NCI-H2107 (cell line): ENCODE measurements at places on chromosomes 12 and 14.

DNA sequence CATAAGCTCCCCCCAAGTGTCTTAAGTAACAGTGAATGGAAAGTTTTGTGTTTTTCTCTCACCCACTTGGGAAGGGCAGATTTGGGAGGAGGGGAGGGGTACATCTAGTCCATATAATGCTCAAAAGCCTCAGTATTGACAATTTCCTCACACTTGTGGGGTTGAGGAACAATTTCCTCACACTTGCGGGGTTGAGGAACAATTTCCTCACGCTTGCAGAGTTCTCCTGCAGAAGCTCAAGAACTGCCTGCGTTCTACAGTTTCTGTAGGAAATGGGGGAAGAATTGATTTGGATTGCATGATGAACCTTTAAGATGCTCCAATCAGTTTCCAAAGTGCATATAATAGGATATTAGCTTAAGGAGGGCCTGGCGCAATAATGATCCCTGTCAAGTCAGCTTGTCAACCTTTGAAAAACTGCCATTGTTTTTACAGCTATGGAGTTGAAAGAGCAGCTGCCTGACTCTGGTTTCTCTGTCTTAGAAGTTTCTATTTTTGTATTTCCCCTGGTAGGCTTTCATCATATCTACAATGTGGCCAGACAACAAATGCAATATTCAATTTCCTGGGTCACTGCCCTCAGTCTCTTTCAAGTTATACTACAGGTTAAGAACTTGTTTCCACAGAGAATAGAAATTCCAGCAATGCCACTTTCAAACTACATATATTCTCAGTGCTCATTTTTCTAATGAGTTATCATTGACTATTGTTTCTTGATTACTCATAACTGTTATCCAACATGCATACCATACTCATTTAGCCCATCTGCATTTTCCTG is 66.5 kb downstream of the PLEKHG7 start:
- DNase-seq, result no peak

DNA sequence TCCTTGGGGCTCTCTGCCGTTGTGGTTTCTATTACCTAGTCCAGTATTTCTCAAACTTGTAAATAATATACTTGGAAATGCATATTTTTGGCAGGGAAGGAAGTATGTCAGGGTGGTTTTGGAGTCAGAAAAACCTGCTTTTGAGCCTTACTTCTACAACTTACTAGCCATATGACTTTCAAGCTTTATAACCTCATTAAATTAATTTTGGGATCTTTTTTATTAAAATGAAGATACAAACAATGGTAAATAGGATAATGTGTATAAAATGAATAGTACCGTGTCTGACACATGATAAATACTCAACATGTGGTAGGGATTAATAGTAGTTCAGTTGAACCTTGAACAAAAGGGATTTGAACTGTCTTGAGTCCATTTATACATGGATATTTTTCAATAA is 406.3 kb downstream of the ATP23 start:
- DNase-seq, result no peak

- DNase-seq, result no peak
Measured at GRCh38 chr14:81449114-81449513, 49.0 kb upstream of the STON2 start.

DNA sequence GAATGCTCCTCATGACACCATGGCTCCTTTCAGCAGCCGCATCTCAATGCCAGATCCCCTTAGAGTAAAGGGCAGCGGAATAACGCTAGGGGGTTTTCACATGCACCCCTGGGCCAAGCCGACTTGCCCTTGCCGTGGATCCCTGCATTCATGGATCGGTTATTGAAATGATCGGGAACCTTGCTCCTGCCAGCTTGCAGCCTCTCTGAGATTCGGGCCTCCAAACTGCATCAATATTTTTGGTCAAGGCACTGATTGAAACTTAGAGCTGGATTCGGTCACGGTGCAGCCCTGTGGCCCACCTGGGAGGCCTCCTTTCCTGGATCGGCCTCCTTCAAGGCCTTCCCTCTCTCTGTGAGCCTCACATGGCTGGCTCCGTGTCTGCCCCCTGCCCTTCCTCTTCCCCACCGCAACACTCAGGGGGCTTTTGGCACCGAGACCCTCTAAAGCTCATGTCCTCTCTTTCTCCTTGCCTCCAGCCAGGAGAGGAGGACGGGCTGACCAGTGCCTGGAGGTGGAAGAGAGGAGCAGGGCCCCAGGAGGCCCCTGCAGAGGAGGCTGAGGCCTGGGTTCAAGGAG is 1.8 kb downstream of the PTPN6 start:
- DNase-seq, result no peak

DNA sequence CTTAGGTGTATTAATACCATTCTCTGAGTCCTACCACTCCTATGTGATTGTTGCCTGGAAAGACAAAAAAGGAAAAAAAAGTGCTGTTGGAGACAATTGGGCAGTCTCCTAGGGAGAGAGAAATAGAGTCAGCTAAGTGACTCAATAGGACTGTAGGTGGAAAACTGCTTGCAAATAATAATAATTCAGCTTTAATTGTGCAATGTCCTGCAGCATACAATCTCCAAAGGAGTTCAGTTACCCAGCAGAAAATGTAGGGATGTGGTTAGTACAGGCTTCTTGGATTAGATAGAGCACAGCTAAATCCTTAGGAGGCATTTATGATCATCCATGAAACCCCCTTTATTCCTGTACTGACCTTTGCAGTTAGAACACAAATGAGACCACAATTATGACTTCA is 3.0 kb upstream of the SRSF9 start:
- DNase-seq, result no peak

DNA sequence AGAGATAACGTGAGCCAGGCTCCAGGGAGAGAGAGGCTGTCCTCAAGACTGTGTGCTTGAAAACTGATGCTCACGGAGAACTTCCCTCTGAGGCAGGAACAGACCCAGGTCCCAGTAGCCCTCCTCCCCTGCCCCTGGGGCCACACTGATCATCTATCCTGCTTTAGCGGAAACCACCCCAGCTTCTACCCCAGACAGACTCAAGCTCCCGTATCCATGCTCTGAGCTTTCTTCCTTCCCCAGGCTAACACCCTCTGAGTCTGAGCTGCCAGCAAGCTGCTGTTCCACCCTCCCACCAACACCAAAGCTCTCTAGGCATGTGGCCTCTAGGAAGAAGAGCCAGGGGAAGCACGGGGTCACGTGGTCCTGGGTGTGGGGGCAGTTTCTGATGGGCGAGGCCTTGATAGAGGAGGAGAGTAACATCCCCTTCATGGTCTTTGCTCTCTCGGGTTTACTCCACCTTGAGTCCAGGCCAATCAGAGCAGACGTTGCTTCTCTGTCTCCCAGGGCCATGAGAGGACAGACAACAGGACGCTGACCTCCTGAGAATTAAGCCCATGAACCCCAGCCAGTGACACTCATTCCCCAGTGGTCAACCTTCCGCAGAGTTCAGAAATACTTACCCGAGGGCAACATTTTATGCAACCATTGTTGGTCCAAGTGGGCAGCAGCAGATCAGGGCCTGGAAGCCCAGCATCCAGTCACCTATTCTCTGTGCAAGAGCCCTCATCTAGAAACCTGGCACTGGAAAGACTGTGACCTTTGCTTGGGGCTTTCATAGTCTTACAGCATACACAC is 1.4 kb downstream of the PCK2 start:
- DNase-seq, result no peak

DNA sequence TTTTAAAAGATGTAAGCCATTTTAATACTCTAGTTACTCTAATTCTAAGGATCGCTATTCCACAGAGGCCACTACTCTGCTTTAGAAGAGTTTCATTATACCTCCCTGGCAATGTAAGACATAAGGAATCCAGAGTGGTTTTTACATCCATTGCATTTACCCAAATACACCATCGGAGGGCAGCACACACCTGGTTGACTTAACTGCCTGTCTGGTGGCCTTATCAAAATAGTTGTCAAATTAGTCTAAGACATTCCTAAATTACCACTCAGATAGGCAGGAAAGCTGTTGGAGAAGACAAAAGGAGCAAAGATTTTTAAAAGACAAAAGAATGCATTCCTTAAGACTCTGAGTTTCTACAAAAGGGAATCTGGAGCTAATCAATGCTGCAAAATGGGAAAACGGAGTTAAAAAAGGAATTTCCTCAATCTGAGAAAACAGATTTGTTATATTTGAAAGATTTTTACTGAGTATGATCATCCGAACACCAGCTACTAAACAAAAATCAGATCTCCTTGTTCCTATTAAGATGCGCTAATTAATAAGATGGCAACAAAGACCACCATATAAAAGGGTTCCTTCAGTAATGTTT is 33.8 kb upstream of the FGD4 start:
- peak; percentile 50 for DNase-seq

GRCh38 chr12:89544681-89545184 is 18.9 kb upstream of the POC1B start:
- no peak for DNase-seq

- DNase-seq, result no peak
Measured at GRCh38 chr12:65810036-65810435, 14.2 kb upstream of the HMGA2 start.

- DNase-seq, result no peak
Measured at GRCh38 chr12:104850781-104851180, 107.3 kb downstream of the SLC41A2 start.

- DNase-seq, result no peak
Measured at GRCh38 chr14:105600939-105601359, 74.6 kb downstream of the TMEM121 start.

- DNase-seq, result no peak
Measured at GRCh38 chr14:68297876-68298468, 478.4 kb downstream of the RAD51B start.

DNA sequence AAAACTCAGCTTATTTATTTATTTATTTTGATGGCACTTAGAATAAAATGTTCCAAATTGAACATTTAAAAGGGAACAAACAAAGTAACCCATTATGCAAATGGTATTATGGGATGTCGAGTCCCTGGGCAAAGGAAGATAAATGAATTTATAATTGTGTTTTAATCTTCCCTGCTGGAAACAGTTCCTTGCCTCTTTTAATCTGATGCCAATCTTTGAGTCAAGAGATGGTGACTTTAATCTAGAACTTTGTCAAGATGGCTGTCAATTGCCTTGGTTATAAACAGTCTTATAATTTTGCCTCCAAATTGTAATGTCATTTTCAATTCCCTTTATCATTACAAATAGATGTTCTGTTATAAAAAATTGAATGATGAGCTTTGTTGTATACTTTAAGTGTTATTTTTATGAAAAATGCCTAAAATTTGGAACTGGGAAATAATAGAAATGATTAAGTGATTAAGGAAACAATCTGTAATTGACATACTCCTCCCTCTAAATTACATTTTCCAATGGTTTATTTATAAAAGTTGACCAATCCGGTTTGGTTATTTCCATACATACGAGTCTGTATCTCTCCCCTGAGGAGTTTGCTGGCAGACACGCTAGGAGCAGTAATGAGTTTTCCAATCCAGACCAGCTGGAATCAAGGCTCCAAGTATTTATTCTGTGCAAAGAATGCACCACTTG is 134.9 kb upstream of the FRMD6 start:
- DNase-seq, result no peak

DNA sequence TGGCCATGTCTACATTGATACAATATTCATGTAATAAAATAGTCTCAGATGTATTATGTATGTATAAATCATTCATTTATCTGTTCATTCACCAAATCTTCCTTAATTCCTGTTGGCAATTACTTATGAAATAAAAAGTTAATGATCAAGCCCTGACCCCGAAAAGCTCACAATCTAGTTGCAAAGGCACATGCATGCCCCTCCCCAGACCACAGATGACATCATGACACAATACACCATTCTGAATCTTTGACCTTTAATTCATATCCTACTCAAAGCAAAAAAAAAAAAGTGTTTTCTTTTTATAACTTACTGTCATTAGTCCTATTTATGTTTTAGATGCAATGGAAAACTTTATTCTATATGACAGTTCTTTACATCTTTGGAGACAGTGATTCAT is 346.9 kb downstream of the PRKD1 start:
- DNase-seq, result no peak

DNA sequence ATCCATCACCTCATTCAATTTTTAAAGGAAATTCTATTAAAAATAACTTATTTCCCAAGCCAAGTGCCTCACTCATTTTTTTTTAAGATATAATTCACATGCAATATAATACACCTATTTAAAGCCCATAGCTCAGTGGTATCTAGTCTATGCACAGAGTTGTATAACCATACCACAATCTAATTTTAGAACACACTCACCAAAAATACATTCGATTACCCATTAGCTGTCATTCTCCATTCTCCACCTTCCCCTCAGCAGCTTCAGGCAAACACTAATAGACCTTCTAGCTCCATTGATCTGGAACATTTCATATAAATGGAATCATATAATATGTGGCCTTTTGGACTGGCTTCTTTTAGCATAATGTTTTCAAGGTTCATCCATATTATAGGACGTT is 49.5 kb downstream of the CLMN start:
- DNase-seq, result no peak

DNA sequence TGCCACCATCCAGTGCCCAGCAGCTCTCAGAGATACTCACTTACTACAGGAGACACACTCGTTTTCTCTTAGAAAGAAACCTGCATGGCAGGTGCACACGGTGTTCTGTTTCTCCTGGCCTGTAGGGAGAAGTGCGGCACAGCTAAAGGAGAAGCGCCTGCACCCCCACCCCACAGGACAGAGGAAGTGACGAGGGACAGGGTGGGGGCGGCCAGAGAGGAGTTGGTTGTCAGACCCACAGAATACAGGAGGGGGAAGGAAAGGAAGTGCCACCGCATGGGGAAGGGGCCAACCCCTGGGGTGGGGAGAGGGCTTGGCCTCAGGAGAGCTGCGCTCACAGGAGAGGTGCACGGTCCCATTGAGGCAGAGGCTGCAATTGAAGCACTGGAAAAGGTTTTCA is 8.8 kb downstream of the TNFRSF1A start:
- no peak for DNase-seq

GRCh38 chr12:49917788-49918173 is 14.1 kb upstream of the FAIM2 start:
- no peak for DNase-seq

GRCh38 chr12:94516985-94517384 is 57.3 kb upstream of the CEP83 start:
- DNase-seq, result no peak

DNA sequence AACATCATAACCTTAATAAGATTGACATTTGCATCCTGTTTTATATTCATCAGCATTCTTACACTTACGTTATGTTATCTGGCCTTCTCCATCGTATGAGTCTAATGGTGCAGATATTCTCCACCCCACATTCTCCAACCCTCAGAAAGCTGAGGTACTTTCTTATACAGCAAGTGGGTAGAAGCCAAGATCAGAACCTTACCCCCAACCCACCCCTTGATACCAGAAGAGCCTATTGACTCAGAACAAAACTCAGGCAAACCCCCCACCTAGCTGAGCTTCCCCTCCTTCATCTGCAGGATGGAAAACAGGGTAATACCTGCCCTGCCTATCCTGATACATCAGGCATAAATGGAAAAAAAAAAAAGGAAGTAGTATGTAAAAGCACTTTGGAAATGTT is 77.6 kb downstream of the DPF3 start:
- no peak for DNase-seq

- no peak for DNase-seq
Measured at GRCh38 chr14:71166180-71166837, 259.1 kb downstream of the PCNX1 start.

GRCh38 chr12:69324797-69325466 is 23.2 kb upstream of the LYZ start:
- DNase-seq, result no peak
